Naive B cell (primary cell): ENCODE measurements at places on chromosomes 2 and 18.

DNA sequence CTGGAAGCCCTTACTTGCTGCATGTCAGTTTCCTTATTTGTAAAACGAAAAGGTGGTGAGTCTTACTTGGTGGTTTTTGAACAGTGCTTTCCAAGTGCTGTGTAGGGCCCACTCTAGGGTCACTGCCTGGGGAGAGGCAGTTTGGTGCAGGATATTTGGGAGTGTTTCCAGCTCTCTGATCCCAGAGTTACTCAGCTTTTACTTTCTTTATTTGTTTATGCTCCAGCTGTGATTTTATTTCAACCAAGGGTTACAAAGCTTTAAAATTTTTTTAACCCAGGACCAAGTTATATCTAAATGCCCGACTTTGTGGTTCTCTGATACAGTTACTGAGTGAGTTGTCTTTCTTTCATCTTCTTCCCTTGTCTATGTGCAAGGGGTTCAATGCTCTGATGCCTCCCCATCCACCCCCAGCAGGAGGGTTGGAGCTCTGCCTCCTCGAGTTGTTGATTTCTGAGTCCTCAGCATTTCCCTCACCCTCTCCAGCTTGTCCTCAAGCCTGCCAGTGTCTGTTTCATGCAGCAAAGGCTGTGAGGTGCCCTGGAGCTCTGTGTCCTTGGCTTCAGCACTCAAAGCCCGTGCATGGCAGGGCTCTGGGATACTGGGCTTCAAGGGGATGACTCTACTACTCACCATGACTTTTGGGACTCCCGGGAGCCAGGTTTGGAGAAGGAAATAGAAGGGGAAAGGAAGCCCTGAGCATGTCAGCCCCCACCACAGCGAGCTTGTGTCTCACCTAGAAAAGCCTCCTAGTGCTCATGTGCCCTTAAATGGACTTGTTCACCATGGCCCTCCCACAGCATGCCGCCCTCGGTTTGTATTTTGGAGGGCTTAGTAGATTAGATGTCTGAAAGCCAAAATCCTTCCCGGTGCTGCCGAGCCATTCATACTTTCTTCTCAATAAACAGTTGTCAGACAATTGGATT is 236.8 kb downstream of the SETBP1 start:
- no peak for DNase-seq

DNA sequence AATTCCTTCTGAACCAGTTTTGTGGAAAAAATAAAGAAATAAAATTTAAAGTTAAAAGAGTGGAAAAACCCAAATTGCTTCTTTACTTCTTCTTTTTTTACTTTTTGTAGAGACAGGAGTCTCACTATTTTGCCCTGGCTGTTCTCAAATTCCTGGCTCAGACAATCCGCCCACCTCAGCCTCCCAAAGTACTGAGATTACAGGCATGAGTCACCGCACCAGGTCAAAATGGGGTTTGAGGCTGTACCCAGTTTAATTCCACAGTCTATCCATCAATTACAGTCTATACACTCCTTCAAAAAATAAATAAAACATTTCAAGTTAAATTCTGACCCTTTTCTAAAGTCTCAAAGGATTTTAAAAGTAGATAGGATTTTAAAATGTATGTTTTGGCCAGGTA is 120.3 kb downstream of the FAM161A start:
- no peak for DNase-seq

- no peak for DNase-seq
These were observed 136.8 kb upstream of the MAP3K20 start for GRCh38 chr2:172938713-172939375.

DNA sequence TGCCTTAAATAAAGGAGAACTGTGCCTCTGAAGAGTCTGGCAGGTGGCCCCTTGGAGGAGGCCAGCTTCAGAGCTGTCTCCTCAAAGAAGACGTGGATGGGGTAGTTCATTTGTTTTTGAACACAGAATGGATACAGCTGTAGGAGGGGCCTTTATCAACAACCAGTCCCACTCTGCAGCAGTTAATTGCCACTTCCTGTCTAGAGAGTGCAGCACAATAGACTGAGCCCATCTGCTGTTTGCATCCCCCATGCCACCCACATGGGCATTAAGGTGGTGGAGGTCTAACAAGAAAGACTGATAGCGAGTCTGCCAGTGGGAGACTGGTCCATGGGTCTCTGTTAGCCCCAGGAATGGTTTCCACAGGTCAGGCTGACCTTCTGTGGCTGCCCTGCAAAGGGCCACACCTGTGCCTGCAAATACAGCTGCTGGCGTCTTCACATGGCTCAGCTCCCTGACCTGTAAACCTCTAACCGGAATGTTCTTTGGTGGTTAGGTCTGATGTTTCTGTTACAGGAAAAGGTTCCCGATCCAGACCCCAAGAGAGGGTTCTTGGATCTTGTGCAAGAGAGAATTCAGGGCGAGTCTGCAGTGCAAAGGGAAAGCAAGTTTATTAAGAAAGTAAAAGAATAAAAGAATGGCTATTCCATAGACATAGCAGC is 153.3 kb upstream of the ITGA6 start:
- DNase-seq: no peak

- no peak for DNase-seq
These were observed 186.7 kb downstream of the TDRD15 start for GRCh38 chr2:21310493-21310892.

- DNase-seq: no peak
These were observed 2.4 kb downstream of the FBXO48 start for GRCh38 chr2:68464651-68465050.

DNA sequence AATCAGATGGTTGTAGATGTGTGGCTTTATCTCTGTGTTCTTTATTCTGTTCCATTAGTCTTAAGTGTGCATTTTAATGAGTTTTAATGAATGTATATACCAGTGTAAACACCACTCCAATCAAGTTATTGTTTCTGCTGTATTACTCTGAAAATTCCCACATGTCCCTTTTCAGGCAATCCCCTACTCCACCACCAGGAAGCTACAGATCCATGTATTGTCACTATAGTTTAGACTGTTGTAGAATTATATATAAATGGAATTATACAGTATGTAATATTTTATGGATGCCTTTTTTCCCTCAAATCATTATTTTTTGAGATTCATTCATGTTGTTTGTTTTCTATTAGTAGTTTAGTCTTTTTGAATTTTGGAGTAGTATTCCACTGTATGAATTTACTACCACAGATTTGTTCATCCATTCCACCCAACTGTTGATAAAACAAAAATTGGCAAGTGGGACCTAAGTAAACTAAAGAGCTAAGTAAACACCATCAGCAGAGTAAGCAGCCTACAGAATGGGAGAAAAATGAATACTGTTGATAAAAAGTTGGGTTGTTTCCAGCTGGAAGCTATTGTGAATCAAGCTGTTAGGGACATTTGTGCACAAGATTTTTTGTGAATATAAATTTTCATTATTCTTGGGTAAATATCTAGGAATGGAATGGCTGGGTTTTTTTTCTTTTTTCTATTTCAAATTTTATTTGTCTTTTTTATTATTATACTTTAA is 262.0 kb downstream of the CAMKMT start:
- no peak for DNase-seq

DNA sequence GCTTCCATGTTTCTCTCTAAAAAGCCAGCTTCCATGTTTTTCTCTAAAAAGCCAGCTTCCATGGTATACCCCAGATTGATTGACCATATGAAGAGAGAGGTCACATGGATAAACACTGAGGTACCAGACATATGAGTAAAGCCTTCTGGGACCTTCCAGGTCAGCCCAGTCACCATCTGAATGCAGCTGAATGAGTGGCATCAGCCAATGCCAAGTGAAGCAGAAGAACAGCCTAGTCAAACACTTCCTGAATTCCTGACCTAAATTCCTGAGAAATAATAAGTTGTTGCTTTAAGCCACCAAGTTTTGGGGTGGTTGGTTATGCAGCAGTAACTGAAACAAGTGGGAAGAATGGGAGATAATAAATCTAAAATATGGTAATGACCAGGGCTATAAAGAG is 5.7 kb upstream of the ALS2 start:
- DNase-seq: no peak

- DNase-seq: no peak
These were observed 100.7 kb upstream of the CCDC195 start for GRCh38 chr2:224816816-224817215.
